Hepatocyte (in vitro differentiated cells): ENCODE measurements at places on chromosomes 13 and 19. TPM values are rescaled to one million over a fixed set of nuclear protein-coding genes. Genes with fewer than 3 reads are reported as not detected.

The CYP4F2 gene
- total RNA-seq: not detected in 2 replicates

The C19orf53 gene
- total RNA-seq: 89.2 and 97.0 TPM in 2 replicates

DNA sequence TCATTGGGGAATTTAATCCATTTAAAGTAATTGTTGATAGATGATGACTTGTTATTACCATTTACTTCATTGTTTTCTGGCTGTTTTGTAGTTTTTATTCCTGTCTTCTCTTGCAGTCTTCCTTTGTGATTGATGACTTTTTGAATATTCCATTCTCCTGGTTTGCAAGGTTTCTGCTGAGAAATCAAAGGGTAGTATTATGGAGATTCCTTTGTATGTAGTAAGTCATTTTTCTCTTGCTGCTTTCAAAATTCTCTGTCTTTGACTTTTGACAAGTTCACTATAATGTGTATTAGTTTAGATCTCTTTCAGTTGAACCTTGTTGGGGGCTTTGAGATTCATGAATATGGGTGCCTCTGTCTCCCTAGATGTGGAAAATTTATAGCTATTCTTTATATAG, 6.0 kb downstream of the ZNF559 start:
- H3K36me3 ChIP-seq: peaks cover 10% of the 10 kb centered on the region
- H3K4me1 ChIP-seq: no peaks in the 10 kb centered on the region
- no peak overlapping the region for H3K27ac ChIP-seq
- no peak overlapping the region for H3K4me3 ChIP-seq
- no peak for DNase-seq

The IQCN gene
- total RNA-seq: 3.7 and 3.9 TPM in 2 replicates

DNA sequence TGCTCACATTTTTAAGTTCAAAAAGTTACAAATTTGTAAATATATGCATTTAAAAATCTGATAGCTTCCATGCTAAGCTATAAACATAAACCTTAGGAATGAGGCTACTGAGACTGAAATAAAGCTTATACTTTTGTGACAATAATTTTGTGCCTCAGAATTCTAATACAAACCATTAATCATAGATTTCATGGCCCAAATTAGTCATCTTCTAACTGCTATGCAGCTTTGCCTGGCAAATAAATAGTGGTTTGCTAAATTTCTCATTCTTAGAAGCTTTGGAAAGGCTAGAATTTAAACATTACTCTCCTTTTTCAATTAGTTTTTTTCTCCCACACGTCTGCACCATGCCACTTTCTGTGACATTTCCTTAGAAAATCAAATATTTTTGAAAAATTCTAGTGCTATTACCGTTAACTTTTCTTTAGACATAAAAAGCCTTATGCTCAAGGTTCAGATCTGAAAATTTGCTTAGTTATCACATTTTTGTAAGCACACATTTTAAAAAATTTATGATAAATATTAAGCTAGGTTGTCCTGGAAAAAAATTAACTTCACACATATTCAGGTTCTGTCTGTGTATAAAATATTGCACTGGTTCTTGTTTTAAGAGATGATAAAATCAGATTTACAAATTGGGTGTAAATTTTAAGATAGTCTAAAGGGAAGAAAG, 46.9 kb downstream of the FNDC3A start:
- H3K27ac ChIP-seq: no peak overlapping the region
- no peaks in the 10 kb centered on the region for H3K4me1 ChIP-seq
- no peaks in the 10 kb centered on the region for H3K36me3 ChIP-seq

The SIGLEC12 gene
- total RNA-seq: not detected in 2 replicates

The CEACAM20 gene
- 1.5 and 1.6 TPM in 2 replicates for total RNA-seq

The AP1M2 gene
- 63.7 and 66.5 TPM in 2 replicates for total RNA-seq

- DNase-seq: no peak
- no peaks in the 10 kb centered on the region for H3K27me3 ChIP-seq
- no peak overlapping the region for H3K4me3 ChIP-seq
- peaks cover 8% of the 10 kb centered on the region for H3K4me1 ChIP-seq
- H3K36me3 ChIP-seq: no peaks in the 10 kb centered on the region
Observed at GRCh38 chr13:96768524-96768923, 225.8 kb downstream of the OXGR1 start.

DNA sequence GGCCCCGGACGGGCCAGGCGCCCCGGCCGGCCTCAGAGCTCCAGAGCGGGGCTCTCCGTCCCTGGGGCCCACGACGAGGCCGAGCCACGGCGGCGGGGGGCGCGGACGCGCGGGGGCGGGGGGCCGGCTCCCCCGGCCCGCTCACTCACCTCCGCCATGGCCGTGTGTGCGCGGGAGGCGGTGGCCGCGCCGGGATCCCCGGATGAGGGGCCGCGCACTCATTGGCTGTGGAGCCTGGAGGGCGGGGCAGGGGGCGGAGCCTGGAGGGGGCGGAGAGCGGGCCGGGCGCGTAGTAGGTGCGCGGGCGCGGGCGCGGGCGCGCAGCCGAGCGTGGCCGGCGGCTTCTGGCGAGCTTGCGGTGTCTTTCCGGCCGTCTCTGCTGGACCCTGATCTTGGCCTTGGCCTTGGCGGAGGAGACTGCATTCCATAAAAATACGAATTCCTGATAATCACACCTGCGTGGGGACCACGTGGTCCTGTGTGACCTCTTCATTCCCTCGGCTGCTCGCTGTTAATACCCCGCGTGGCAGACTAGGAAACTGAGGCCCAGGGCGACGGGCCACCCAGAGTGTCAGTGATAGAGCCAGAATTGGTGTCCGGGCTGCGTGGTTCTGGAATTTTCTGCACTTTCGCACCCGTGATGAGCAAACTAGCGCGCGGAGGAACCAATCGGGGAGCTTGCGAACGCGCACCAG, at the start of gene MIER2:
TSS of gene MIER2 (minus strand) at position 172 of the 695 bp plus-strand sequence. CDS start at position 158, 14 bp downstream.
- peaks cover 22% of the 10 kb centered on the region for H3K4me1 ChIP-seq
- H3K4me3 ChIP-seq: peak within 1 kb of the TSS; percentile 99
- no peaks in the 10 kb centered on the region for H3K27me3 ChIP-seq
- peak; percentile 92 for DNase-seq
- peak within 1 kb of the TSS; percentile 80 for H3K27ac ChIP-seq

The RNASEH2A gene
- total RNA-seq: 8.3 and 9.3 TPM in 2 replicates

GRCh38 chr19:49357186-49357585, 5.0 kb downstream of the TEAD2 start:
- DNase-seq: no peak
- H3K27me3 ChIP-seq: no peaks in the 10 kb centered on the region
- H3K4me3 ChIP-seq: no peak overlapping the region
- H3K27ac ChIP-seq: no peak overlapping the region
- H3K36me3 ChIP-seq: no peaks in the 10 kb centered on the region

- H3K36me3 ChIP-seq: no peaks in the 10 kb centered on the region
- H3K4me3 ChIP-seq: no peak overlapping the region
- H3K27me3 ChIP-seq: no peaks in the 10 kb centered on the region
- H3K27ac ChIP-seq: no peak overlapping the region
- no peaks in the 10 kb centered on the region for H3K4me1 ChIP-seq
- DNase-seq: no peak
Observed at GRCh38 chr13:51501096-51501495, 48.3 kb upstream of the INTS6 start.

The IGSF23 gene
- total RNA-seq: 2.1 TPM in 2 replicates

DNA sequence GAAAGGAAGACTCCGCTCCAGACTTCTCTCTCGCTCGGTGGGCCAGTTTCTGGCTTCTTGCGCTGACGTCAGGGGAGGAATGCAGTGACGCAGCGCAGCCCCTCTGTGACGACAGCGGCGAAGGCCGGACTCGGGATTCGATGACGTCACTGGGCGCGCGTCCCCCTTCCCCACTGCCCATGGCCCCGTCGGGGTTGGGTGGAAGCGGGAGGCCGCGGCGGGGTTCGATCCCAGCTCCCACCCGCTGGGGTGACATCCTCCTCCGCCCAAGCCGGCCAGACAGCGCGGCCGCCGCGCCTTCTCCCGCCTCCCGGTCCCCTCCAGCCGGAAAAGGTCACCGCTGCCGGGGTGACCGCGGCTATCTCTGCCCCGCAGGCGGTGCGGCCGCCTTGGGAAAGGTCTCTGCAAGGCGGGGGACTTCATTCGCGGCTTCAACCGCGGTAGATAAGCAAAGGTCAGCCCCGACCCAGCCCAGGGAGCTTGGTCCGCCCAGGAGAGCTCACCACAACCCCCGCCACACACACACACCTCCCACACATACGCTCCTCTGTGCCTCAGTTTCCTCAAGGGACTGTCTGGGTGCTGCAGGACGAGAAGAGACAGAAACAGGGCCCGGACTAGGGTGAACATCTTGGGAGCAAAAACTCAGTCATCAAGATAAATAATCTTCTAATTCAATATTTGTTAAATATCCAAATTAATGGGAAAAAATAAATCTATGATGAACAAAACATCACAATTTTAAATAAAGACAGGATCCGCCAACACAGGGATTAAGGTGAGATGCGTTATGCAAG, 844 bp upstream of the RFX1 start:
- peak; percentile 93 for DNase-seq
- peak overlapping the region; percentile 36 for H3K4me3 ChIP-seq
- peak overlapping the region; percentile 97 for H3K27ac ChIP-seq
- no peaks in the 10 kb centered on the region for H3K36me3 ChIP-seq
- no peaks in the 10 kb centered on the region for H3K27me3 ChIP-seq

- H3K4me1 ChIP-seq: peaks cover 6% of the 10 kb centered on the region
- peak; percentile 20 for DNase-seq
- no peak overlapping the region for H3K4me3 ChIP-seq
- H3K27me3 ChIP-seq: no peaks in the 10 kb centered on the region
Observed at GRCh38 chr13:81224209-81224833, 883.4 kb upstream of the SPRY2 start.

DNA sequence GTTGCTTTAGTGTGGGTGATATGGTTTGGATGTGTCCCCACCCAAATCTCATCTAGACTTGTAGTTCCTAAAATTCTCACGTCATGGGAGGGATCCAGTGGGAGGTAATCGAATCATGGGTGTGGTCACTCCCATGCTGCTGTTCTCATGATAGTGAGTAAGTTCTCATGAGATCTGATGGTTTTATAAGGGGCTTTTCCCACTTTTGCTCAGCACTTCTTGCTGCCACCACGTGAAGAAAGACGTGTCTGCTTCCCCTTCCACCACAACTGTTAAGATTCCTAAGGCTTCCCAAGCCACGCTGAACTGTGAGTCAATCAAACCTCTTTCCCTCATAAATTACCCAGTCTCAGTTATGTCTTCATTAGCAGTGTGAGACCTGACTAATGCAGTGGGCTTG, 26.0 kb downstream of the OR10H4 start:
- no peaks in the 10 kb centered on the region for H3K4me1 ChIP-seq
- no peak for DNase-seq
- no peak overlapping the region for H3K4me3 ChIP-seq
- H3K36me3 ChIP-seq: no peaks in the 10 kb centered on the region
- H3K27ac ChIP-seq: no peak overlapping the region
- H3K27me3 ChIP-seq: no peaks in the 10 kb centered on the region

The C19orf81 gene
- 2.2 and 4.1 TPM in 2 replicates for total RNA-seq

The OCEL1 gene
- 9.5 and 15.3 TPM in 2 replicates for total RNA-seq

The CACNG6 gene
- 0.23 and 0.32 TPM in 2 replicates for total RNA-seq

- no peaks in the 10 kb centered on the region for H3K36me3 ChIP-seq
- H3K27me3 ChIP-seq: no peaks in the 10 kb centered on the region
- no peak overlapping the region for H3K4me3 ChIP-seq
- DNase-seq: no peak
Observed at GRCh38 chr13:97798836-97799235, 154.6 kb upstream of the IPO5 start.
